ENCODE measurements at places on chromosomes 7 and 10.

GRCh38 chr10:42578019-42578418, 60.4 kb downstream of the ZNF33B start:
- DNase-seq, result no peak

DNA sequence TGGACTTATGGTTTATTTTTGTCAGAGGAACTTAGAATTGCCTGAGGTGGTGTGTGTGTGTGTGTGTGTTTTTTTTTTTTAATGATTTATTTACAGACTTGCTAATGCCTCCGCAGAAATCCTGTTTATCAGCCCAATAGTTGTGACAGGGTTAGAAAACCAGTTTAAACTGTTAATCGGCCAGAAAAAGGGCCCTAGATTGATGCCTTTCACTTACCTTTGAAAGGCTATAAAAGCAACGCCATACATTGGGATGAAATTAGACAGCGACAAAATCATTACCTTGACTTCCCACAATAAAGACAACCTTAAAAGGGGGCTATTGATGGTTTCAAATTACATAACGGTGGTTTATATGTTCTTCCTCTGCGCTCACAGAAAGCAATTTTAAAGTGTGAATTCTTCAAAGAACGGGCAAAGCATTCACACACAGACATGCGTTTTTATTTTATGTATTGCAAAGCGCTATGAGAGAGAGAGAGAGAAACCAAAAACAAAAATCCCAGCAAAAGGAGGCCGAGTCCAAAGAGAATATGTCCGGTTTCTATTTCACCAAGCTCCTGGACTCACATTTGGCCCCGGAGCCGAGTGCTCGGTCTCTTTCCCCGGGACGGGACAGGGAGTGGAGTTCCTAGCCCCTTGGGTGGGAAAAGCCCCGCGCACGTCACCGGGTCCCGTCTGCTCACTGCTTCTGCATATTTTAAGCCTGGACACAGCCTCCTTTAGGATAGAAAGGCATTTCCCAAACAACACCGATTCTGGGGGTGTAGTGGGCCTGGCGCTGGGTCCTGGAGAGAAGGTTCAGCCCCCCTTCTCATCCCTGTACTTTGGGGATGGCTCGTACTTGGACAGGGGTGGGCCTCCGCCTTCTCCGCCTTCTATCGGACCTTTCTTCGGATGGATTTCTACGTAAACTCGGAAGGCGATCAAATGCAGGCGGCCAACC, 26.8 kb upstream of the VAX1 start:
- no peak for DNase-seq

DNA sequence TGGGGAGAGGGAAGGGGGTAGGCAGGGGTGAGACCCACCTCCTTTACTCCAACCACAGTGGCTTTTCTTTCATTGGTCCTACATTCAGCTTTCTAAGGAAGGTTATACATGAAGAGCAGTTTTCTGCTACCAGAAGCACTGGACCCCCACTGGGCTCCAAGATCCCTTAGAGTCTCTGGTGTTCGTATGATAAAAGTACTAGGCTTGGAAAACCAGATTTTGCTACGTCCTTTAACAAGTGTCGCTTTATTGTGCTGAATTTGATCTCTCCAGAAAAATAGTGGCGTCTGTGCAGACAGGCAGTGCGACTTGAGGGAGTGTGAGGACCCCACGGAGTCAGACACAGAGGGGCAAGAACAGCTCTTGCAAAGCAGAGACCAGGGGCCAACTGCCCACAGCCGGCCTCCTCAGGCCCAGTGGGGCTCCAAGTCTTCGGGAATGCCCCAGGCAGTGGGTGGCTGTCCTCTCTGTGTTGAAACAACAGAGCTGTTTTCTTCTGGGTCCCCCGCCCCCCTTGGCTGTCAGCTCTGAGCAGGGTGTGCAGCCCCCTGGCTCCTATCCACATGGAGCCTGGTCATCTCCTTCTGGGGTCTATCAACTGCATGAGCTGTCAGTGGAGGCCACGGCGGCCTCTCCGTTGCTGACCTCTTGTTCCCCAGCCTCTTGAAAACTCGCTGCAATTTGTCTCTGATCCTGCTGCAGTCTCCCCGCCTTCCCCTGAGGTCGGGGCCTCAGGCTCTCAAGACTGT, 333.2 kb downstream of the RPS24 start:
- DNase-seq, result no peak

DNA sequence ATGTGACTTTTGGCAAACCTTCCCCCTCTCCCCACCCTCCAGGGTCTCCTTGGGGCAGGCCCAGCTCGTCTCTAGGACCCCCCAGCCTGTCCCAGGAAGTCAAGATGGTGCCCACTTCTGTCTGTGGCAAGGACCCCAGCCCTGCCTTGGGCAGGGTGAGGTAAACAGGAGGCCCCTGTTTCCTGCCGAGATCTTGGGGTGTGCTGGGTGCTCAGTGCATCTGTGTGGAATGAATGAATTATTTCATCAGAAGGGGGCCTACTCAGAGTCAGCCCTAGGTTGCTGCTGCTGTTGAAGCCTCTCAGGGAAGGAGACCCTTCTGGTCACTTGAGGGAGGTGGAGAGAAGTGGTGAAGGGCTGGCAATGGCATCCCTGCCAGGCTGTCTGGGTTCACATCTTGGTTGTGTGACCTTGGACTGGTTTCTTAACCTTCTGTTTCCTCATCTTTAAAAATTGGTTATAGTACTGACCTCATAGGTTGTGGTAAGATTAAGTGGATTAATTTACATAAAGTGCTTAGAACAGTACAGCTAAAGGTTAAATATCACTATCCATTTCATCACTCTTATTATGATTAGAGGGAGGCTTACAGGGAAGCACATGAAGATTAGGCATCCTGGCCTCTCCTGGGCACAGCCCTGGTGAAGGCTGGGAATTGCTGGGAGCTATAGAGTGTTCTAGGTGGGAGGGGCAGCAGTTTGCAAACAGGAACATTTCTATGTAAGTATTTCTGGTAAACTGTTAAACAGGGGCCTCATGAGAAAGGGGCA, 67.7 kb downstream of the ZMIZ1 start:
- no peak for DNase-seq

DNA sequence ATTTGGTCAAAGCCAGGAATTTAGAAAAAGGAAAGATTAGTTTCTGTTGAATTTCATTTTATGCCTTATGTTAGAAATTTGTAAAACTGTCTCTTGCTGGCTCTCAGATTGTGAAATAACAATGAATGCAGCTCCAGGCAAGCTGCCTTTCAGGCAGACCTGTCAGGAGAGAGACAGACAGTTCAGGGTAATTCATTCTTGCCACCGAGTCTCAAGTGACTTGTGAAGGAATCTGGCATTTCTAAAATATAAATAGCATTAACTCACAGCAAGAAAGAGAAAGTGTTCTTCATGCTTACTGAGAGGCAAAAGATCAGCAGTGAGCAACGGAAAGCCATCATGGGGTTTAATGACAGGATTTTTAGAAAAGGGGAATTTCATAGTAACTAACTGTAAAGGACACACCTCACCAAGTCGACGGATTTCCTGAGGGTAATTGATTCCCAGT, 442.3 kb upstream of the AKR1E2 start:
- no peak for DNase-seq

- no peak for DNase-seq
Measured at GRCh38 chr10:77413231-77413630, 224.4 kb downstream of the KCNMA1 start.

GRCh38 chr7:132545756-132546155, 30.5 kb downstream of the PLXNA4 start:
- no peak for DNase-seq

- DNase-seq, result no peak
Measured at GRCh38 chr7:121006711-121007315, 18.3 kb downstream of the CPED1 start.

GRCh38 chr10:30433306-30433729, 666 bp upstream of the MAP3K8 start:
- DNase-seq, result no peak

DNA sequence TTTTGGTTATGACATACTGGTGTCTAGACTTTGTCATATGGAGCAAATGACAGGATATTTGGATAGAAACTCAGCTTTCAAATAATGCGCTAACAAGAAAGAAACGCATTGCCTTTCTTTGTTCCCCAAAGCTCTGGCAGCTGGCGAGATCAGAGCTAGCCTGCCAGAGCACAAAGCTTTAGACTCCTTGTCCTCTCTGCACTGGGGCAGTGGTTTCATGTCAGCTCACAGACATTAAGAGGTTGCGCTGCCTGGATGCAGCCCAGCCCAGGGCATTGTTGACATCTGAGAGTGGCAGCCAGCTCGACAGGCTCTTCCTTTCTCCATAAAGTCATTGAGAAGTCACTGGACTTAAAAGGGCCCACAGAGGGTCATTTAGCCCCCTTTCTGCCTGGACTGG, 212.0 kb downstream of the PLXNA4 start:
- no peak for DNase-seq

GRCh38 chr10:95604630-95605029, 43.5 kb upstream of the SORBS1 start:
- no peak for DNase-seq

DNA sequence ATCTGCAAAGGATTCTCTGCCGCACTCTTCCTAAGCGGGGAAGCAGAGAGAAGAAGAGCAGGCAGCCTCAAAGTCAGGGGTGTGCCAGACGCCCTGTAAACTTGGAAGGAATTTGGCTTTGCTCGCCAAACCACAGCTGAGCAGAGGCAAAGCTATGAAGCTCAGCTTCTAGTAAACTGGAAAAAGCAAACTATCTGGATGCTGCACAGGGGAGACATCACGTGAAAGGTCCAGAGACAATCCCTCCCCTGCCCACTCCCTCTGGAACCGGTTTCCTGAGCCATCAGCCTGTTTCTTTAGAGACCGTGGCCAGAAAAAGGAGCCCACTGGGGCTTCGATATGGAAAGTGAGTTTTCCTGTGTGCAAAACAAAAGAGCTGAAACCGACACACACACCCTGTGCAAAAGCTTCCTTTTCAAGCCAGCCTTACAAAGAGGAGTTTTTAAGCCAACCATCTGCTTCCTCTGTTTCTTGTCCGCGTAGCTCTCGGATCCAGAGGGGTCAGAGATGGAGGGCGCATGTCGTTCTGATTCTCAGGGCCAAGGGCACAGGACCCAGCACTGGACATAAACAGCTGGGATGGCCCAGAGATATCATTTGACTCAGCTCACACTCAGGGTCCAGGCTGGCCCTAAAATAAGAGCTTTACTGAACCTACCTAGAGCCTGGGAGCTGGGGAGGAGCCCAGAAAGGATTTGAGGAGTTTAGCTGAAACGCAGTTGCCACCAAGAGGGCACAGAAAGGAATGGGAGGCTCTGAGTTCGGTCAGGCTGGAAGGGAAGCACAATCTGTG, 58.2 kb upstream of the DNAAF5 start:
- no peak for DNase-seq

DNA sequence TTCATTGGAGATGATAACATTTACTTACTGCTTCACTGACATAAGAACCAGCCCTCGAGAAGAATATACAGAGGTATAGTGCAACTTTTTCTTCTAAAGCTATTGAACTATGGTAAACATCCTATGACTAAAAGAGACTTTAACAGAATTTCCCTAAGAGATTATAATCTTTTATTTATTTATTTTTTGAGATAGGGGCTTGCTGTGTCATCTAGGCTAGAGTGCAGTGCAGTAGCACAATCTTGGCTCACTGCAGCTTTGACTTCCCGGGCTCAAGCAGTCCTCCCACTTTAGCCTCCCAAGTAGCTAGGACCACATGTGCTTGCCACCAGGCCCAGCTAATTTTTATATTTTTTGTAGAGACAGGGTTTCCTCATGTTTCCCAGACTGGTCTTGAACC, 258.5 kb upstream of the FERD3L start:
- DNase-seq, result no peak

DNA sequence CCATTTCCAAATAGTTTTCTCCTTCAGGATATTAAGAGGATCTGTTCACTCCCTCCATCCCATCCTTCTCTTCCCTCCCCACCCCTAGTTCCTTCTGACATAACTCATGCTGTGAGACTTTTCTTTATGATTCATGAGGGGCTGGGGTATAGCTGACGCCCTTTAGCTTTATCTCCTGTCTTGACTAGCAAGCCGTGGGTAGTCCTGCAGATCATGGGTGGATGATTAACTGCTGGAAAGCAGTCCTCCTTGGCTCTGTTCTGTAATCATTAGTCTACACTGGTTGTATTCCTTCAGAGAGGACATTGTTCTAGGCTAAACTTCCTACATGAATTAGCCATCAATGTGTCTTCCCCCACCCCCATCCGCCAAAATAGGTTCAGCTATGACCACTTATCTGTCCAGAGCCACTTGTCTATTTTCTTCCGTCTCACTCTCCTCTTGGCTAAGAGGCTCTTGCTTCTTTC, 135.4 kb downstream of the LRRC4 start:
- DNase-seq, result no peak

- DNase-seq, result no peak
Measured at GRCh38 chr7:88003581-88003980, 69.5 kb downstream of the ADAM22 start.

DNA sequence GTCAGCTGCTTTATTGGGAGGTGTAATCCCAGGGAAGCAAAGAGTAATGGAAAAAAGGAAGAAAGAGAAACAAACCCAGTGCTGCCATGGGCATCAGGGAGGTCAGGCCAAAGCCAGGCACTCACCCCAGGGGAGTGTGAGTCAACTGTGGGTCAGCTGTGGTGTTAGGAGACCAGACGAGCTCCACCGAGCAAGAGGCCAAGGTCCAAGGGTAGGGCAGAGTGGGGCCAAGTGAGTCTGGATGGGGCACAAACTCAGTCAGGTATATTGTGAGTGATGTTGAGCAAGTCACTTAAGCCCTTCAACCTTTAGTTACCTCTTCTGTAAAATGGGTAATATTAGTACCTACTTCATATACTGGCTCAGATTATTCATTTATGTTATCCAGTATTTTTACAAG, 30.4 kb upstream of the CDK13 start:
- DNase-seq, result no peak

GRCh38 chr10:102542800-102543418, 39.1 kb downstream of the SUFU start:
- DNase-seq, result no peak

DNA sequence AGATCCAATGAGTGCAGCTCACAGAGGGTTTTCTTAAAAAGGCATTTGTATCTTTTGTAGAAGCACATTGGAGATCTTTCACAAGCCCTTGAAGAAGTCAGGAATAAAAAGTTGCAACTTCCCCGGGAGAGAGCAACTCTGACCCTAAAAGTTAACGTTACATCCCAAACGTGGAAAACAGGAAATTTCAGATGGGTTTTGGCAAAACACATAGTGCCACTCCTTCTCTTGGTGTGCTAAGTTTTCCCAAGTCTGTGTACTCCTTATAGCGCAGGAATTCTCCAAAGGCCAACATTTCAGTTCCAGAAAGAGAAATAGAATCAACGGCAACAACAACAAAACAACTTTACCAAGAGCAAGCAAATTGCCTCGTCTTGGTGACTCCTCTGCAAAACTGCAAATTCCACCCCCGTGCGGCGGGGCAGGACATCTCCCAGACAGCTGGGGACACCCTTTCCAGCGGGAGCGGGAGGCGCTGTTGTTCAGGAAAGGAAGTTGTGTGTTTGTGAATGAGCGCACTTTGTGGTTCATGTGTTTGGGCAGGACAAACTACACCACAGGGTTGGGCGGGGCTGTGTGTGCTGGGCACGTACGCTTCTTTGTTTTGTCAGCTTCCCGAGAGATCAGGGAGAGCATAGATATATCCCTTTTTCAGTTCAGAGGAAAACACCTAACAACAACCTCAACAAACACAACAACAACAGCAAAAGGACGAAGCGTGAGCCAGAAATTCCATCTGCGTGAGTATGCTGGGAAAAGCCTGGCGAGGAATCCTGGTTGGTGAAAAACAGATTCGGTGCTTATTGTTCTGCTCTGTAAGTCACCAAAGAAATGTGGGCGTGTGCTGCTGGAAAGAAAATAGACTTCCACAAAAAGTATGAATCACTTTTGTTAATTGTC, 294.7 kb upstream of the PITRM1 start:
- DNase-seq, result no peak

GRCh38 chr10:124367936-124368335, 50.8 kb downstream of the OAT start:
- DNase-seq, result no peak

Data from activated CD8-positive, alpha-beta memory T cell treated with anti-CD3 and anti-CD28 coated beads, Interleukin-2, amount 50 U/mL, for 4 hours (primary cell).